Lower lobe of right lung (tissue), 2 donors: ENCODE measurements at places on chromosomes 4 and X. TPM values are rescaled to one million over a fixed set of nuclear protein-coding genes. Genes with fewer than 3 reads are reported as not detected.

The CLCN4 gene
- total RNA-seq: 13.8 TPM

The GPM6B gene
- 21.6 TPM for total RNA-seq

The VCX3B gene
- total RNA-seq: not detected

The CT47B1 gene
- total RNA-seq: not detected

The CTAG2 gene
- total RNA-seq: not detected
